ENCODE measurements at places on chromosomes 12 and 14.

DNA sequence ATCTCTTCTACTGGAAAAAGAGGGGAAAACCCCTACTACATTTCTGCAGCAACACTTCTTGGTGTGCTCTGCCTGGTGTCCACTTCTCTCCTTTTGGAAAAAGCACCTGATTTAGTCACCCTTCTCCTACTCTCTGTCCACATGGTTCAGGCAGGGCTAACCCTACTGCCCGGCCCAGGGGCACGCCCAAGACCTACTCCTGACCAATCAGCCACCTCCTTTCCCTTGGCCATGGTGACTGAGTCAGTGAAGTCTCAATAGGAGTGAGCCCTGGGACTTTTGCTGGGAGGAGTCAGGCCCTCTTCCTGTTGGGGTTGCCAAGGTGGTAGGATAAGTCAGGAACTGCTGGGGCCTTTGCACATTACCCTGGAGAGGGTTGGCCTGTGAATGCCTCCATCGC lies 52.5 kb upstream of the MYL2 start:
- DNase-seq, result no peak

- DNase-seq, result no peak
Measured at GRCh38 chr14:23376482-23377197, at the start of gene CMTM5. Gene CMTM5 (plus strand): TSS chr14:23377046. CDS start chr14:23377252, 206 bp downstream.

- peak; percentile 2 for DNase-seq
Measured at GRCh38 chr12:107983756-107984472, 145.2 kb upstream of the WSCD2 start.

DNA sequence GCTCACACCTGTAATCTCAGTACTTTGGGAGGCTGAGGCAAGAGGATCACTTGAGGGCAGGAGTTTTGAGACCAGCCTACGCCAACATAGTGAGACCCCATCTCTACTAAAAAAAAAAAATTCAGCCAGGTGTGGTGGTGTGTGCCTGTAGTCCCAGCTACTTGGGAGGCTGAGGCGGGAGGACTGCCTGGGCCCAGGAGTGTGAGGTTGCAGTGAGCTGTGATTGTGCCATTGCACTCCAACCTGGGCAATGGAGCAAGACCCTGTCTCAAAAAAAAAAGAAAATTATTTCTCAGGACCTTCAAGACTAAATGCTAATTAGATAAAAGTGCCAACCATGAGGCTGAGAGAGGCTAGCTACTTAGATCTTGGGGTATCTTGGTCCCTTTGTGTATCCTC lies 23.5 kb downstream of the OTUB2 start:
- no peak for DNase-seq

DNA sequence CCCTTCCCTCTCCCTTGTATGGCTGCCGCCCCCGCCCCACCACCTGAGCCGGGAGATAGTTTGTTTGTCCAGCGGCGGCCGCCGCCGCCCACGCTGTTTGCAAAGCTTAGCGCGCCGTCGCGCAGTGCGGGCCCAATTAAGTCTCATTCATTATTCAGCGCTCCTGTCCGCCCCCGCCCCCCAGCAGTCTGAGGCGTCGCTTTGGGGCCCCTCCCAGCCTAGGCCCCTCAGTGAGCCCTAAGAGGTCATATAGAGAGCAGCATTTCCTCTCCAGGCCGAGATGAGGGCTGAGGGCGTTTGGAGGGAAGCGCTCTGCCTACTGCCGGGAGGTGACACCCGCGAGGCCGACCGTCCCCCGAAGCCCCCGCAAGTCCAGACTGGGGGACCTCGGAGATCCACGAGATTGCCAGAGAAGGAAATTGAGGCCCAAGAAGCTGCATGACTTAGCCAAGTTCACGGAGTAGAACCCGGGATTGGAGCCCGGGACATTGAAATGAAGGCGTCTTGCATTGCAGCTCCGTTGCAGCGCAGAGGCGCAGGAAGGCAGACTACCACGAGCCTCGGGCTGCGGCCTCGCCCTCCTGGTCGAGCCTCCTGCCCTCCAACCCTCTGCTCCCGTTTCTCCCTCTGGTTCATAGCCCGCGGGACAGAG lies at the start of gene DNAJC22:
DNAJC22 (plus strand) TSS at position 230 of the 652 bp plus-strand sequence. CDS start 1,985 bp downstream, outside the sequence.
- DNase-seq, result no peak

All from M059J (cell line).